ENCODE measurements at places on chromosomes 13 and 19. TPM values are rescaled to one million over a fixed set of nuclear protein-coding genes. Genes with fewer than 3 reads are reported as not detected.

The PHF11 gene
- 14.9 TPM for total RNA-seq

The SIX5 gene
- 8.0 TPM for total RNA-seq

The LGALS14 gene
- total RNA-seq: not detected

The NLRP12 gene
- under 0.01 TPM for total RNA-seq

The KCNC3 gene
- 0.09 TPM for total RNA-seq

The CYP4F12 gene
- total RNA-seq: not detected

The HIF3A gene
- 0.14 TPM for total RNA-seq

The ICAM4 gene
- 1.5 TPM for total RNA-seq

The KCTD12 gene
- total RNA-seq: 14.6 TPM

The CASP14 gene
- not detected for total RNA-seq

The KLK14 gene
- not detected for total RNA-seq

The TEX101 gene
- not detected for total RNA-seq

The MIR17HG gene
- 3.8 TPM for total RNA-seq

All from smooth muscle cell of bladder (primary cell).